ENCODE measurements at places on chromosomes 2 and 18.

DNA sequence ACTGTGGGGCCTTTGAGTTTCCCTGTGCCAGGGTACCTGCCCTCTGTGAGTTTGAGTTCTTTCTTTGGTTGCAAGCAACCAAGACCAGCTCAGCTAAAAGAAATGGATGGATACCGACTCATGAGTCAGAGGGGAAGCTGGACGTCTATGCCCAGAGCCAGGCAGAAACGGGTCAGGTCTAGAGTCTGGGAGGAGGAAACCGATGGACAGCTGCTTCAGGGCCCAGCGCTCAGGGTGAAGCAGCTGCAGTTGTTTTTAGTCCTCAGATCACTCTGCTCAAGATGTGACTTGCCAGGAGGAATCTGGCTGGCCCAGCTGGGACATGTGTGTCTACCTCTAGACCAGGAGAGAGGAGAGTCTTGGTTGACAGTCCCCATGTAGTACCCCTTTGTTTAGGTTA, 10.1 kb upstream of the TYMS start:
- no peak for DNase-seq

DNA sequence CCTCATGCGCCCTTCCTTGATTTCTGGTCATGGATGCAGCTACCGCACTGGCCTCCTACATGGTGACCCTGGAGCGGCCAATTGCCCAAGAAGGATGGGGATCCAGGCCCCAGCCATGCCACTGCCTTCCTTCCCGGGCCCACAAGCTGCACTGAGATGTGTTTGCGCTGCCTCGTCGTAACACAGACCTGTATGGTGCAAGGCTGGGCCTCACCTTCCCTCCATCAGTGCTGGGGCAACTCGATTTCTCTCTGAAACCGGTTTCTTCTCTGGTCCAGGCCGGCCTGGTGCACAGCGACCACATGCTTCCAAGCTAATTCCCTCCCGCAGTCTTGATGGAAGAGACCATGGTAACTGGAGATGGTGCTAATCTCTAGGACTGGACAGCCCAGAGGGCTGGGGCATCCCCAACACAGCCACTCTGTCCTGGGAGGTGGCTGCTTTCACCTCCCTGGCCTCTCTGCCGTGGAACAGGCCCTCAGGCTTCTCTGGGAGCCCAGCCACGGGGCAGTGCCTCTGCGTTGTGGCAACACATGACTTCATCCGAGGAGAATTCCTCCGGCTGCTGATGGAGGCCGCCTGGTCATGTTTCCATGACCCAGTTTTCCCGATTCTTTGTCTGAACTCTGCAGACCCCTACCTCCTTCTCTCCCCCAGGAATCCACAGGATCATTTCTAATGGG, 184.2 kb downstream of the GLI2 start:
- DNase-seq = no peak

DNA sequence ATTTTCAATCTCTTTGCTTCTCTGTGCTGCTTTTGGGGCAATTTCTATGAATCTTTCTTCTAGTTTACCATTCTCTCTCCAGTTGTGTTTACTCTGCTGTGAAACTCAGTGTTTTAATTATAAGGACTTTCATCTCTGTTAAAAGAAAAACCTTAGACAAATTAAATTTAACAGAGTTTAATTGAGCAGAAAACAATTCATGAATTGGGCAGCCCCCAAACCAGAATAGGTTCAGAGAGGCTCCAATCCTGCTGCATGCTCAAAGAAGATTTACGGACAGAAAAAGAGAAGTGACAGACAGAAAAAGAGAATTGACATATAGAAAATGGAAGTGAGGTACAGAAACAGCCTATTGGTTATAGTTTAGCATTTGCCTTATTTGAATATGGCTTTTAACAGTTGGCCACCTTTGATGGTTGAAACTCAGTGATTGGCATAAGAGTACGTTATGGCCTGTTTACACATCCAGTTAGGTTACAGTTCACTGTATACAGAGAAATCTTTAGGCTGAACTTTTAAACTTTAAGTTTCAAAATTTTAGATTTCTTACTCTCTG, 120.4 kb downstream of the RNF152 start:
- no peak for DNase-seq

GRCh38 chr2:59974051-59974766, 579.2 kb downstream of the BCL11A start:
- no peak for DNase-seq

DNA sequence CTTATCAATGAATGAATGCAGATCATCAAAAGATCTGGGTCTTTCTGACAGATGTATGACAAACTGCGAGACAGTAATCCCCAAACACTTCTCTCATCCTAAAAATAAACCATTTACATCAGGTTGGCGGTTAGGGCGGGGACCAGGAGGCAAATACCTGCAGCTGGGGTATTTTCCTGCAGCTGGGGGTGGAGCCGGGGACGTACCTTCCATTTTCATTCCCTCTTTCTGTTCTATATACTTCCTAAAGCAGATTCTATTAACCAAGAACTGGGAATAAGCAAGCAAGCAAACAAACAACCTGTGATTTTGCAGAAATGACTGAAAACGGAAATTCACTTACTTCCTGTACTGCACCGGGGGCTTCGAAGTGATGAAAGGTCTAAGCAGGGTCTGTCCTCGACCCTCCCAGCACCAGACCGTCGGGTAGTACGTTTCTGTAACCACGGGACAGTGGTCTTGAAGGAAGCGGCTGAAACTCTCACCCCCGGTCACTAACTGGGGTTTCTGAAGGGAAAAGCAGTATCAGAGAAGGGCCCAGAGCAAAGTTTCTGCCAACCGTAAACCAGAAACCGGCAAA, 1.2 kb downstream of the ABHD3 start:
- no peak for DNase-seq

GRCh38 chr18:74445585-74445984, 11.5 kb downstream of the DIPK1C start:
- DNase-seq = no peak

- no peak for DNase-seq
These were observed 253.7 kb downstream of the MYCN start for GRCh38 chr2:16194096-16194390.

DNA sequence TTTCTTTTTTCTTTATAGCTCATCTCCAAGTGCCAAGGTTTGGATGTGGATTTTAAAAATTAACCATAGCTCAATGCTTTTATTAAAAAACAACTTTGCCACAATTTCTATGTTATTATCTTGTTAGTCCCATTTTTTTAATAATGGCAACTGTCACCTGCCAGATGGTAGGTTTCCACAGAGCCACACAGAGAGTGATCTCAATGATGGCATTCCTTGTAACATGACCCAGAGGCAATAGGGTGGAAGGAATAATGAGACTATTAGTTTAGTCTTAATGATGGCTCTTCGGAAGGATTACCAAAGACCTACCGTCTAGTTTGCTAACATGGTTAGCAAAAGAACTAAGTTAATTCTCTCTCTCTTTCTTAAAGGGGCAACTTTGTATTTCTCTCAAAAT, 64.0 kb downstream of the REL start:
- no peak for DNase-seq

DNA sequence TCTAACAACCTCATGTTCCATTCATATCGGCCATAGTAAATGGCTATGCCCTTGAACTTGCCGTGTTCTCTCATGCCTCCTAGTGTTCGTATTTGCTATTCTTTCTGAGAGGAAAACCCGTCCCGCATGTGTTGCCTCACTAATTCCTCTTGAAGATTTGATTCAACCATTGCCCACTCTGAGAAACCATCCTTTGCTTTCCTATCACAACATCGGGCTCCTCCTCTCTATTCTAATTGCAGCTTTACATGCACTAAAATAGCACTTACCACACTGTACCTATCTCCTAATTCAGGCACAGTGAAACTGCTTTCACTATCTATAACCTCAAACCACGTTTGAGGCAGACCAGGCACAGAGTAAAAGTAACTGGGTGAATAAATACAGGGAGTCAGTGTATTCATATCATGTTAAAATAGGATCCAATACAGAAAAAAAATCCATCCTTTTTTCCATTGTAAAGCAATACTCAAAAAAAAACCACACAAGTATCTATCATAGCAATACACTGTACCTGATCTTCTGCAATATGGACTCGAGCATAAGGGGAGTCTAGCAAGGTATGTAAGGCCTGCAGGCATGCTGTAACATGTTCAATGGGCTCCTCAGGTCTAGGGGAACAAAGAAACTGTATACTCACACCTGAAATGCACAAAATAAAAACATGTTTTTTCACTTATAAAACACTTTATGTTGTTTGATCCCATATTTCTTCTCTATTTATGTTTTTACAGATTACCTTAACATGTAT, 39.0 kb upstream of the STRN start:
- DNase-seq = no peak

DNA sequence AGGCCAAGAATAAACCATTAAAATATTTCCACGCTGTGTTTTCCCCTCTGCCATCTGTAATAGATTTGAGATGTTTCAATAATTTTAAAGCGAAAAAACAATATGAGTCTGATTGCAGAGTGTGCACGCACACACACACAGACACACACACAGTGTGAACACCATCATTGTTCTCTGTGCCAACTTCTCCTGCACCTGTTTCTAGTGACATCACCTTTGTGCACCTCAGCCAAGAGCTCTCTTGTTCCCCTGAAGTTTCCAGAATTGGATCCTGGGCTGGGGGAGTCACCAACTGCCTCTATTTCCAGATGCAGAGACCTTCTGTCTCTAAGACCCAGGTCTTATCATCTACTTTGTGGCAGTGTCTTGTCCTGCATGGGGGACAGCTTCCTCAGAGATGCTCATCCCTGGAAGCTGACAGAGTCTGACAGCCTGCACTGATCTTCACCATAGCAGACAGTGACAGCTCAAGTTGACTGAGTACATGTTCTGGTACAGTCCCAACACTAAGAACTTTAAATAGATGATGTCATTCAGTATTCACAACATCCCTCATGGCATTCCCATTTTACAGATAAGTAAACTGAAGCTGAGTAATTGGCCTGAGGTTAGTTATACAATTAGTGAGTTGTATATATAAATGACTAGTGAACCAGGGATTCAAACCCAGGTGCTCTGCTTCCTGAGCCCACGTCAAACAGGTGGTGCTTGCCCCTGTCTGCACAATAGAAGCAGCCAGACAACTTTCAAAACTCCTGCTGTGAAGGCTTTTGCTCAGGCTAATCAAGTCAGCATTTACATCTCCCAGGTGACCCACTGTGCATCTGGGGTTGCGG, 39.4 kb downstream of the ACOXL start:
- DNase-seq = no peak

DNA sequence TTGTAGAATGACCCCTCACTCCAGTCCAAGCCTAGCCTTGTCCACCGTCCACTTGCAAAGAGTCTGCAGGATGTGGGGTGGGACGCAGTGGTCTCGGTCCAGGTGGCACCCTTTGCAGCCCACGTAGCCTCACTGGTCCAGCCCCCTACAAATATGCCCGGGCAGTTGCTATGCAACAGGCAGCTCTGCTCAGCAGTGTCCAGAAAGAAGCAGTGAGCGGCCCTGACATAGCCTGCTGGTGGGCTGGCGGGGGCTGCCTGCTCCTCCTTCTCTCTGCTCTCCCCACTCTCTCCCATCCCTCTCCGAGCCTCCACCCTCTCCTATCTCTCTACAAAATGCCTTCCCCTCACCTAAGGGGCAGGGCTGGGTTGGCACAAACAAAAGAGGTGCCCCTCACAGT, 233.4 kb downstream of the CELF4 start:
- no peak for DNase-seq

DNA sequence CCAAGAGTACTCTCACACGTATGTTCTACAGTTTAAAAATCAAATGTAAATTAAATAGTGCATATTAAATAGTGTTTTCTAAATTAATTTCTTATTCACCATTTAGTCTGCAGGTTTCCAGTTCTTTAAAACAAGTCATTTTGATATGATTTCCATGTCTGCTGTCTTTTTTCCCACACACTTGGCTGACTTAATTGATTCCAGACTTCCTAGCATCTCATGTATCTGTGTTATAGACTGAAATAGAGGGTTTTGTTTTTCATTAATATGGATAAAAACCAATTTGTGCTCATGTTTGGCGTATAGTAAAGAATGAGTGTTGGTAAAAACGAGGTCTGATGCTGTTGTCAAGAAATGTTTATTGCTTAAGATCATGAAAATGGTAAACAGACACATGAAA, 104.3 kb downstream of the SRBD1 start:
- no peak for DNase-seq
